ENCODE measurements at places on chromosomes 7 and 10. TPM values are rescaled to one million over a fixed set of nuclear protein-coding genes. Genes with fewer than 3 reads are reported as not detected.

GRCh38 chr7:117837841-117838240, 35.4 kb downstream of the CTTNBP2 start:
- DNase-seq = no peak

DNA sequence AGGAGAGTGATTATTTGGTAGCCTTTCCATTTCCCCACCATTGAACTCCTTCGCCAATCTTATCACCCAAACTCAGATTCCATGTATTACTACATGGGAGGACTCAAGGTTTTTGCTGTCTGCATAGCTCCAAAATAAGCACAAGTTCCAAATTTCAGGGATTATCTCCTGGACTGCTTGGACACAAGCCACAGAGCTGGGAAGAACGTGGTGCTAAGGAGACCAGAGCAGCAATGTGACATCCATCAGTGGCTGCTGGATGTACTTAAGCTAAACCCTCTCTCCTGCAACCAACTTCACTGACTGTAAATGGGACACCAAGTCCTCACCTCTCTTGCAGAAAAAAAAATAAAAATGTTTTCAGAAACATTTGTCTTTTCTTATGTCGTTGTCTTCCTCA, 56.3 kb downstream of the NRP1 start:
- no peak for DNase-seq

GRCh38 chr7:37089972-37090371, 358.7 kb downstream of the ELMO1 start:
- no peak for DNase-seq

DNA sequence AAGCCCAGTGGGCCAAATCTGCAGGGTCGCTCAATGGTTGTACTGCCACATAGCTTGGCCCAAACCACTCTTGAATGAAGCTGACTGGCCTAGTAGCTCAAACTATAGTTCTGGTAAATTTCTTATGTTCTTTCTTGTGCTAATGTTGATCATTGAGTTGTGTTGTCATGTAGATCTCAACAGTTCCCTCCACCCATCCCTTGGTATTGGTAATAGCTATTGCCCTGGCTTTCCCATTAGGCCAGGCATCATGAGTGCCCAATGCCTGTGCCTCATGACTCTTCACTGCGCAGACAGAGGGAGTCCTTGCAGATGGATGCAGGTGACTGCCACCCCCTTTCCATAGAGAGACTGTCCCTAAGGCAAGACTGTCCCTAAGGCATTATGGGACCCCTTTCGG, 988.4 kb downstream of the KCNMA1 start:
- no peak for DNase-seq

VGF gene
- not detected for total RNA-seq
